ENCODE measurements at places on chromosomes 5 and 9.

- no peak for DNase-seq
Measured at GRCh38 chr9:136642439-136642921, 20.2 kb upstream of the EGFL7 start.

DNA sequence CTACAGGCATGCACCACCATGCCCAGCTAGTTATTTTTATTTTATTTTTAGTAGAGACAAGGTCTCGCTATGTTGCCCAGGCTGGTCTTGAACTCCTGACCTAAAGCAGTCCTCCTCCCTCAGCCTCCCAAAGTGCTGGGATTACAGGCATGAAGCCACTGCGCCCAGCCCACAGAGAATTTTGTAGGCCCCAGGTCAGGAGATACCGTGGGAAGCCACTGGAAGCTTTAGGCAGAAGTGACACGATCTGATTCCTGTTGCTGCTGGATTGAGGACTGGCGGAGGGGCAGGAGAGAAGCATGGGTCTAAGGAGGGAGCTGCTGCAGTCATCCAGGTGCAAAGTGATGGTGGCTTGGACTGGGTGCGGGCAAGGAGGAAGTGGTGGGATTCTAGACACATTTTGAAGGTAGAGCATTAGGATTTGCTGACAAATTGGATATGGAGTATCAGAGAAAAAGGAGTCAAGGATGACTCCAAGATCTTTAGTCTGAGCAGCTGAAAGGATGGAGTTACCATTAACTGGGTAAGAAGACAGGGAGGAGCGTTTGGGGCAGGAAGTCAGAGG is 20.7 kb downstream of the TCF7 start:
- no peak for DNase-seq

DNA sequence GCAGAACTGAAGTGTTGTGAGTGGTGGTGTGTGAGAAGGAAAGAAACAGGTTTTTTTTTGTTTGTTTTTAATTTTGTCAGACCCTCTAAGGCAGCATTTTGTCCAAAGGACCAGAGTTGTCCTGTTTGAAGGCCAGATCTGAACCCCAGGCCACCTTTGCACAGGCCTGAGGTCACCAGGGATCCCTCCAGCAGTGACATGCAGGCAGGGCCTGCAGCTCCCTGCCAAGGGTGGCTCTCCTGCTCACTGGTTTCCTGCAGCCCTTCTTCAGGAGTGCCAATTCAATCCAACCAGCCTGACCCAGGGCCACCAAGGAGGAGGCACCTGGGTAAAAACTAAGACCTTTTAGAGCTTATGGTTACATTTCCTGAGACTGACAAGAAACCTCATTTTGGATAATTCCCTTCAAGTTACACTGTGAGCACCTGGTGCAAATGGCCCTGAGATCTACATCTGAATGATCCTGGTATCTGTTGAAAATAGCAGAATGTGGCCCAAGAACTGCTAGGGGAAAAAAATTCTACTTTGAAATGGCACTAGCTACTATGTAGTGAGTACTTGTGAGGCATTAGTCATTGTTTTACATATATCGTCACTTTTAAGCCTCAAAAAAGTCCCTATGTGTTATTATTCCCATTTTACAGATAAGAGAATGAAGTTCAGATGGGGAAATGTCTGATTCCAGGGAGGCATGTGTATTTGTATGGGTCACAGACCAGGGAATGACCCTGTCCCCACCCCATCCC is 33.5 kb upstream of the SMU1 start:
- no peak for DNase-seq

GRCh38 chr5:178671602-178672144 is 44.8 kb upstream of the CLK4 start:
- no peak for DNase-seq
